Type B pancreatic cell (in vitro differentiated cells): ENCODE measurements at places on chromosomes 12 and 14. TPM values are rescaled to one million over a fixed set of nuclear protein-coding genes. Genes with fewer than 3 reads are reported as not detected.

DNA sequence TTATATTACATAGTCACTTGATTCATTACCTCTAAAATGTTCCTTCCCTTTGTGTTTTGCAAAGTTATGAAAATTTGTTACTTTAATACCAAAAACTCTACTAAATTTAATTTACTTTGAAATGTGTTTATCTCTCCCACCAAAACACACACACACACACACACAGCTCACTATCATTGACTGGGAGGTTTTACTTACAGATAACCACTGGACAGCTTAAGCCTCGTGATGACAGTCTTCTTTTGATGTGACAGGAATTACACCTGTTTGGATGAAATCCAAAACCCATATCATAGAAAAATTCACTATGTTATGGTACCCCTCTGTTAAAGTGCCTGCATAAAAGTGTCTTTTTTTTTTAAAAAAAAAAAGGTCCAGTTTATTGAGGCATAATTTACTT is 15.6 kb downstream of the BBS10 start:
- H3K4me1 ChIP-seq, result no peaks in the 10 kb centered on the region
- no peaks in the 10 kb centered on the region for H3K36me3 ChIP-seq
- peaks cover 3% of the 10 kb centered on the region for H3K27me3 ChIP-seq
- H3K27ac ChIP-seq, result no peak overlapping the region

GRCh38 chr12:79763766-79764452 is 73.1 kb upstream of the PAWR start:
- DNase-seq, result no peak
- no peaks in the 10 kb centered on the region for H3K4me1 ChIP-seq
- no peak overlapping the region for H3K27ac ChIP-seq
- H3K4me3 ChIP-seq, result no peak overlapping the region
- no peaks in the 10 kb centered on the region for H3K27me3 ChIP-seq

GRCh38 chr14:74940956-74941565 is 14.3 kb downstream of the PGF start:
- H3K36me3 ChIP-seq, result no peaks in the 10 kb centered on the region
- H3K4me3 ChIP-seq, result no peak overlapping the region
- no peak overlapping the region for H3K27ac ChIP-seq
- peaks cover 4% of the 10 kb centered on the region for H3K4me1 ChIP-seq
- peaks cover 10% of the 10 kb centered on the region for H3K27me3 ChIP-seq

- peaks cover 44% of the 10 kb centered on the region for H3K27me3 ChIP-seq
- peaks cover 4% of the 10 kb centered on the region for H3K4me1 ChIP-seq
- H3K4me3 ChIP-seq, result no peak overlapping the region
Observed at GRCh38 chr12:182381-182892, 31.5 kb downstream of the SLC6A12 start.

- no peak for DNase-seq
- no peak overlapping the region for H3K27ac ChIP-seq
- H3K27me3 ChIP-seq, result no peaks in the 10 kb centered on the region
Observed at GRCh38 chr14:99393059-99393655, 87.5 kb downstream of the SETD3 start.

DNA sequence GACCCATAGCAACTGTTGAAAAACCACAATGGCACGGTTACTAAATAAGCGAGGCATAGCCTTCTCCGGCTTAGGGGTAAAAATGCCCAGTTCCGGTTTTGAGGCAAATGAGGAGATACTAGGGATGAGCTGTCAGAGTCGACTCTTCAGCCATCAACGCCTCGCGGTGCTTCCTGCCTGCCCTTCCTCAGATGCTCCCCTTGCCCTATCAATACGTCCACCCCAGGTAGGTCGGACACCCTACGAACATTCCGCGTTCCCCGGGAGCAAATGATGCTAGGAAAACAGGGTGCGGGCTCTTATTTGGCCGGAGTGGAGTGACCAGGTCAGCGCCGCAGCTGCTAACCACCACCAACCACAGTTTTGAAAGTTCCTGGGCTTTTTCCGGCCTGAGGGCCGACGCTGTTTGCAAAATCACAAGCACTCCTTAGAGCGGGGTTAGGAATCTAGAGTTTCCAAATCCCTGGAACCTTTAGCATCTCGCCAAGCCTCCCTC is 1.2 kb downstream of the SRSF9 start:
- H3K27ac ChIP-seq, result peak overlapping the region; percentile 87
- H3K4me3 ChIP-seq, result peak overlapping the region; percentile 97
- no peaks in the 10 kb centered on the region for H3K27me3 ChIP-seq
- no peak for DNase-seq

- peaks cover 23% of the 10 kb centered on the region for H3K27me3 ChIP-seq
- H3K4me1 ChIP-seq, result peaks cover 8% of the 10 kb centered on the region
- no peaks in the 10 kb centered on the region for H3K36me3 ChIP-seq
Observed at GRCh38 chr14:103848175-103849077, 1.1 kb upstream of the PPP1R13B start.

- no peak overlapping the region for H3K4me3 ChIP-seq
- peaks cover 36% of the 10 kb centered on the region for H3K36me3 ChIP-seq
- H3K4me1 ChIP-seq, result no peaks in the 10 kb centered on the region
- DNase-seq, result no peak
Observed at GRCh38 chr14:64220466-64220865, 73.7 kb downstream of the ESR2 start.

- H3K27me3 ChIP-seq, result peaks cover 2% of the 10 kb centered on the region
- H3K4me1 ChIP-seq, result no peaks in the 10 kb centered on the region
- H3K27ac ChIP-seq, result no peak overlapping the region
- no peaks in the 10 kb centered on the region for H3K36me3 ChIP-seq
Observed at GRCh38 chr14:100865682-100866591, 37.6 kb downstream of the RTL1 start.

GRCh38 chr12:48671231-48671856 is 10.7 kb downstream of the KANSL2 start:
- H3K4me1 ChIP-seq, result no peaks in the 10 kb centered on the region
- no peak overlapping the region for H3K27ac ChIP-seq
- no peaks in the 10 kb centered on the region for H3K27me3 ChIP-seq
- peaks cover 17% of the 10 kb centered on the region for H3K36me3 ChIP-seq
- DNase-seq, result no peak

DNA sequence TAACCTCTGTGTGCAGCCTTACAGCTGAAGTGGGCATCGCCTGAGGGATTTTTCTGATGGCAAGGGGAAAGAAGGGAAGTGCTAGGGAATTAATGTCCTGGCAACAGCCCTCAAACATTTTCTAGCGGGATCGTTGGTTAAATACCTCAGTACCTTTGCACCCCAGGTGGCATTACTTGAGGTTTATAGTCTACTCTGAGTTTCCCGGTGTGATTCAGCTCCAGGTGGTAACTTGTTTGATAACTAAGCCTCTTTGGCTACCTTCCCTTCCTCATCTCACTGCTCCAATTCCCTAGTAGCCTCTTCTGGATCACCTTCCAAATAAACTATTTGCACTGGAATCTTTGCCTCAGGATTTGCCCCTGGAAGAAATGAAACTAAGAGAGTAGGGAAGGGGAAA is 237.0 kb upstream of the SSTR1 start:
- no peaks in the 10 kb centered on the region for H3K4me1 ChIP-seq
- DNase-seq, result no peak
- no peak overlapping the region for H3K4me3 ChIP-seq

DNA sequence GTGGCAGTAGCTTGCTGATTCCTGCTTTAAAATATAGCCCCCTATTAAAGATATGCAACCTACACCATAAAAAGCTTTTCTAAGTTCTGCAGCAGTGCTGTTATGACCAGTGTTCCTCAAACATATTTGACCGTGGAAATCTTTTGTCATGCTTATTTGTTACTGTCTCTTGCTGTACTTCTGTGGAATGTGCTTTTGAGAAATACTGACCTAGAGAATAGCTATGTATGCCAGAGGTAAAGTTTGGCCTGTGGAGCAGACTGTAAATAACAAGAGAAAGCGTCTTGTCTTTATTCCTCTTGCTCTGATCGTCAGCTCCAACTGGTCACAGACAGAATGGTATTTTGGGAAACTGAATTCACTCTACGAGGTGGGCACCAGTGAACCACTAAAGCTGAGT is 239.0 kb downstream of the FBXL14 start:
- peaks cover 29% of the 10 kb centered on the region for H3K36me3 ChIP-seq
- H3K27me3 ChIP-seq, result no peaks in the 10 kb centered on the region
- H3K27ac ChIP-seq, result peak overlapping the region; percentile 76

DNA sequence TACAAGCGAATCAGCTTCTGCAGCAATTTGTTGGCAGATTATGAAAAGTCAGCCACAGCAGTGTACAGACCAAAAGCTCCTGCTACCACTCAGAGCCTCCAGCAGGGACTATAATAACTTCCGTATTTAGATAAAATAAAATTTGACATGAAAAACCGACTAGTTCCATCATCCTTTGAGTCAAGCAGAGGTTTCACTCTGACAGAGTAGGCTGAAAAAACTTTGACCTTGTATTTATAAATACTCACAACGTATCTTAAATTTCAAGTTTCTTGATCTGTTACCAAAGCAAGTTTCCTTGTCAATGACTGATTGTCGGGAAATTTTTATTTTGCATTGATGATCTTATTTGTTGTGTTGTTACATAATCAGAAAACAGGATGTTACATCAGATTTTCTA is 283.4 kb downstream of the DAD1 start:
- no peak overlapping the region for H3K27ac ChIP-seq
- H3K4me1 ChIP-seq, result no peaks in the 10 kb centered on the region
- H3K36me3 ChIP-seq, result no peaks in the 10 kb centered on the region
- no peak for DNase-seq
- no peaks in the 10 kb centered on the region for H3K27me3 ChIP-seq

DNA sequence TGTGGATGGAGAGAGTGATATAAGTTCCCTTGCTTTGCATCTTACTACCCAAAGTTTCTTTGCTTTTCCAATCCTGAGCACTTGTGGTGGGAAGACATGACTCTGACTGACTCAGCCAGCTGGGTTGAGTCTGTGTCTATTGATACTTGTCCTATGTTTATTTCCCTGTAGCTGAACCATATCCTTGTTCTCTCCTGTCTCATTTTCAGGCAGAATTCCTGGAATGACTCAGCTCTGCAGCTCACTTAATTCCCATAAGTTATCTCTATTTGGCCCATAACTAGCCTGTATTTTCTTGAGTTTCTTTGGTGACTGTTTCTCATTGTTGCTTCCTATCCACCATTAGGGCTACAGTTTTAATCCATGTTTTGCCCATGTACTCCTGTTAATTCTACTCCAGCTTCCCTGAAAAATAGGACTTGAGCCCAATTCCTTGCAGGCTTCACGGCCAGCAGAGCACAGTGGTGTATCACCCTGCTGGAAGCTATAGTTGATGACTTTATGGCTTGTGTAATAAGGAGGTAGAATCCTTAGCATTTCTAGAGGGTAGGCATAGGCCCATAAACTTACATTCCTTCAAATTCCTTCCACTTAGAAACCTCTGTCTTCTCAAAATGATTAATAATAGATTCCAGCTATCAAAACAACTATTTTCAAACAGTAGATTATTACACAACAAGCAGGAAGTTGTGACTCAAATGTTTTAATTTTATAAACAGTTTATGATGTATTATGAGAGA is 183.1 kb downstream of the TMTC3 start:
- no peaks in the 10 kb centered on the region for H3K27me3 ChIP-seq
- no peak for DNase-seq
- H3K36me3 ChIP-seq, result no peaks in the 10 kb centered on the region
- H3K4me3 ChIP-seq, result no peak overlapping the region

GRCh38 chr12:45568808-45569207 is 160.7 kb upstream of the ARID2 start:
- no peak overlapping the region for H3K4me3 ChIP-seq
- no peak overlapping the region for H3K27ac ChIP-seq
- peaks cover 23% of the 10 kb centered on the region for H3K4me1 ChIP-seq
- H3K36me3 ChIP-seq, result no peaks in the 10 kb centered on the region
- H3K27me3 ChIP-seq, result no peaks in the 10 kb centered on the region
- no peak for DNase-seq

DNA sequence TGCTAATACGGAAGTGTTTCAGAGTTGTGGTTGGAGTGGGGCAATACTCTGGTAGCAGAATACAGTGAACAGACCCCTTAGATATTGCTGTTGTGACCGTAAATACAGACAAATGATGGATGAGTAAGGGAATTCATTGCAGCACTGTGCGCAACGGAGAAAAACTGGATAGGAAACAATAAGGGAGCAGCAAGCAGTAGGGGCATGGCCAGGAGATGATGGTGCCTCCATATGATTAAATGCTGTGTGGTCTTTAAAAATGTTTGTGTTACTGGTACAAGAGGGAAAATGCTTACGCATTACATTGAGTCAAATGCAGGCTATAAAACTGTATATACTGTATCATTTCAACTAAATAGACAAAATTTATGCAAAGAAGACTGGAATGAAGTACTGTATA is 61.6 kb downstream of the EML1 start:
- no peak overlapping the region for H3K4me3 ChIP-seq
- no peaks in the 10 kb centered on the region for H3K27me3 ChIP-seq
- H3K36me3 ChIP-seq, result peaks cover 17% of the 10 kb centered on the region

- no peaks in the 10 kb centered on the region for H3K27me3 ChIP-seq
- no peaks in the 10 kb centered on the region for H3K4me1 ChIP-seq
- no peak overlapping the region for H3K4me3 ChIP-seq
Observed at GRCh38 chr12:19095756-19096480, 33.6 kb upstream of the PLEKHA5 start.

- H3K27ac ChIP-seq, result no peak overlapping the region
- DNase-seq, result no peak
- peaks cover 2% of the 10 kb centered on the region for H3K36me3 ChIP-seq
- no peak overlapping the region for H3K4me3 ChIP-seq
- no peaks in the 10 kb centered on the region for H3K27me3 ChIP-seq
- no peaks in the 10 kb centered on the region for H3K4me1 ChIP-seq
Observed at GRCh38 chr14:70525691-70526090, 9.1 kb downstream of the ADAM20 start.

Gene NPFF
- total RNA-seq, result not detected in 2 replicates

Gene GSC
- 1.0 and 16.2 TPM in 2 replicates for total RNA-seq

Gene KCNJ8
- 2.4 and 7.8 TPM in 2 replicates for total RNA-seq

Gene SYNDIG1L
- 0.36 and 0.71 TPM in 2 replicates for total RNA-seq

Gene SERPINA9
- not detected in 2 replicates for total RNA-seq

Gene PAH
- 5.8 and 13.3 TPM in 2 replicates for total RNA-seq

Gene GLT1D1
- 2.5 and 2.6 TPM in 2 replicates for total RNA-seq

Gene LRIG3
- 32.4 and 51.4 TPM in 2 replicates for total RNA-seq

Gene NR4A1
- 11.4 and 81.9 TPM in 2 replicates for total RNA-seq
